H1 (cell line): ENCODE measurements at places on chromosomes 4 and X.

- DNase-seq = no peak
- no peaks in the 10 kb centered on the region for H3K27me3 ChIP-seq
- H3K4me1 ChIP-seq = peaks cover 2% of the 10 kb centered on the region
- H3K27ac ChIP-seq = no peak overlapping the region
- H3K4me3 ChIP-seq = no peak overlapping the region
Measured at GRCh38 chr4:113106108-113106507, 56.7 kb downstream of the ANK2 start.

DNA sequence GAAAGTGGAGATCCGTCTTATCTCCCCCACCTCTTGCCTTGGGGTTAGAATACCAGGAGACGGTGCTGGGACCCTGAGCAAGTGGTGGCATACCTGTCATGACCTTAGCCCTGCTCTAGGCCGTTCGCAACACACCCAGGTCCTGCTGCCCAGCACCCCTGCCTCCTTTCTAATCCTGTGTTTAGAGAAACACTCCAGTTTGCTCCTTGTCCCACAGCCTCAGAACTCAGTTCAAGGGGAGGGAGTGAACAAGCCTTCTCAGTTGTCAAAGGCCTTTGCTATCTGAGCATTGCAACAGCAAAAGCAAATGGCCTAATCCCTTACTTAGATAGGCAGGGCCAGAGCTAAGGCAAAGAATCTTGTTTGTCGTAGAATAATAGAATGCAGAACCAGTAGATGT, 67.9 kb downstream of the CHRNA9 start:
- DNase-seq = no peak
- no peaks in the 10 kb centered on the region; the same call in 1 of the 2 replicates for H3K4me1 ChIP-seq
- no peak overlapping the region for H3K27ac ChIP-seq

DNA sequence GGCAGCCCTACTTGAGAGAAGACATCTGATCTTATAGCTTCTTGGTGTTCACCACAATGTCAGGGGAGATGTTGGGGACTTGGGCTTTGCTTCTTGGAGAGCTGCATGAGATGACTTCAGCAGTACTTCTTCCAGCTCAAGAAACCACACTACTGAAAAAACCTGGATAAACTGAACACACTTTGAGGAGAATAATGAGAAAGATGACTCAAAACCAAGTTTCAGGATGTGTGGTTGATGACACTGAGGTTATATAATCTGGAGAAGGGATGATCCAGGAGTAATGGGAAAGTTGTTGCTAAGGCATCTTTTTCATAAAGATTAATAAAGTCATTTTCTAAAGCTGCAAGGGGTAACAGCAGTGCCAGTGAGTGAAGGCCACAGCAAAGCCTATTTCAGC, 58.4 kb upstream of the PNPLA4 start:
- H3K27ac ChIP-seq = no peak overlapping the region
- H3K4me3 ChIP-seq = no peak overlapping the region
- H3K4me1 ChIP-seq = no peaks in the 10 kb centered on the region
- no peak for DNase-seq

GRCh38 chr4:68765876-68766275, 49.9 kb upstream of the UGT2B10 start:
- no peak overlapping the region for H3K4me3 ChIP-seq
- H3K27me3 ChIP-seq = no peaks in the 10 kb centered on the region
- no peaks in the 10 kb centered on the region for H3K4me1 ChIP-seq

DNA sequence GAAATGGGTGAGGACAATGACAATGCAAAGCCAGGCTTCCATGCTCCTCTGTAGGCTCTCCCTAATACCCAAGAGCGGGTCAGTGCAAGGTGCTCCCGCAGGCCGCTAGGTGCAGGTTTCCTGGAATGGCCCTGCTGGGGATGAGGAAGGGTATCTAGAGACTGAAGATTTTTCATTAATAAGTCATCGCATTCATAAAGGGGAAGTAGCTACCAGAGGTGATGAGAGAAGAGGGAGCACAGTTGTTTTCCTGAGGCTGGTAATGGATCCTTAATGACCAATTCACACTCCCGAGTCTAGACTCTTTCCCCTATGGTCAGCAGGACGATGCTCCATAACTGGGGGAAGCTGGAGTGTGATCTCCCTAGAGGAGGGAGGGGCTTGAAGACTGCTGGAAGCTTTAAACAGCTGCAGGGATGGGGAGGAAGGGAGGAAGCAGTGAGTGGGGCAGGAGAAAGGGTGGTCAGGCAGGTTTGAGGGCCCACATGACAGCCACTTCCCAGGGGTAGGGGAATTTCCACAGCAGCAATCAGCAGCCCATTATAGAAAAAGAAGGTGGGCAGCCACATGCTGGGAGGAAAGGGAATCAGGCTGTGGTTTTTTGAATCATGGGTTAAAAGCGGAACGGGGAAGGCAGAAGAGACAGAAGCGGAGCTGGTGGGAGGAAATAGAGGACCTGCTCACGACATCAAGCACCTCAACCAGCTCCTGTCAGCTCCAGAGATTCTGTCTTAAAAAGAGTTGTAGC, 10.2 kb upstream of the ATP6AP2 start:
- no peaks in the 10 kb centered on the region for H3K4me1 ChIP-seq
- no peak overlapping the region for H3K27ac ChIP-seq
- DNase-seq = no peak

- no peaks in the 10 kb centered on the region for H3K36me3 ChIP-seq
- no peak for DNase-seq
- H3K27ac ChIP-seq = no peak overlapping the region
Measured at GRCh38 chr4:7295911-7296660, 103.7 kb downstream of the SORCS2 start.

GRCh38 chrX:17214962-17215361, 160.0 kb upstream of the NHS start:
- H3K27me3 ChIP-seq = no peaks in the 10 kb centered on the region
- no peak overlapping the region for H3K4me3 ChIP-seq
- no peaks in the 10 kb centered on the region; the same call in 1 of the 2 replicates for H3K36me3 ChIP-seq

DNA sequence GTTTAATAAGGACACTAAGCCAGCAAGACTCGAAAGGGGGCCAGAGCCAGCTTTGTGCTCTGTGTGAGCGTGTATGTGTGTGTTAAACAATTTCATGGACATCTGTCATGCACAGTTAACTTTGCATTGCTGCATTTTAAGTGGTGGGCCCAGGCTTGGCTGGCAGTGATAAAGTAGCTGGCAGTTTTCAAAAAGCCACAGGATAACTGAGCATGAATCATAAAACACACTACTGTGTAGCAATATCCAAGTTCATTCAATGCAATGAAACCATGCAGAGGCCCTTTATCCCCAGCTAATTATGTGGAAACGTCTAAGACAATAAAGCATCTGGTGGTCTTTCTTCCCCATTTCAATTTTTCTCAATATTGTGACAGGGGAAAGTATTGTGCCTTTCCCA, 132.9 kb downstream of the NKX6-1 start:
- H3K4me3 ChIP-seq = no peak overlapping the region
- H3K27me3 ChIP-seq = no peaks in the 10 kb centered on the region
- H3K4me1 ChIP-seq = peaks cover 3% of the 10 kb centered on the region
- DNase-seq = no peak

DNA sequence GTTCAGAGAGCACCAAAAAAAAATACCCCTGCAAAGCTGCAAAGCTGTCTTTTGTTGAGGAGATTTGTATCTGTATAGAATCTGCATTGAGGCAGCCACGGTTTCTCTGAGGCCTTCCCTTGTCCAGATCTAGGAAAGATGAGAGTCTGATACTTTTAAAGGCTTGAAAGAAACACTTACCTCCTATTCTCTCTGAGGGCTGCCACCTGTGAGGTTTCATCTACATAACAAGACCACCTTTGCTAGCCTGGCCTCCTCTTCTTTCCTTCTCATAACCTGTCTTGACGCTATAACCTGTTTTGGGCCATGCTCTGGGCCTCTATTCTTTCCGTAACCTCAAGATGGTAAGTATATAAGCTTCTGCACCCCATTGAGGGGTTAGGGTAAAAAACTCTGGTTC, 779.6 kb upstream of the HTR2C start:
- H3K27ac ChIP-seq = no peak overlapping the region
- no peak overlapping the region for H3K4me3 ChIP-seq
- H3K36me3 ChIP-seq = no peaks in the 10 kb centered on the region
- H3K27me3 ChIP-seq = no peaks in the 10 kb centered on the region
- 0 out of 2 replicates have a peak, but pooled peaks cover 4% of the 10 kb centered on the region for H3K4me1 ChIP-seq

- H3K36me3 ChIP-seq = no peaks in the 10 kb centered on the region
- DNase-seq = no peak
- H3K27ac ChIP-seq = no peak overlapping the region
Measured at GRCh38 chr4:139852612-139853269, 187.1 kb downstream of the MGST2 start.

DNA sequence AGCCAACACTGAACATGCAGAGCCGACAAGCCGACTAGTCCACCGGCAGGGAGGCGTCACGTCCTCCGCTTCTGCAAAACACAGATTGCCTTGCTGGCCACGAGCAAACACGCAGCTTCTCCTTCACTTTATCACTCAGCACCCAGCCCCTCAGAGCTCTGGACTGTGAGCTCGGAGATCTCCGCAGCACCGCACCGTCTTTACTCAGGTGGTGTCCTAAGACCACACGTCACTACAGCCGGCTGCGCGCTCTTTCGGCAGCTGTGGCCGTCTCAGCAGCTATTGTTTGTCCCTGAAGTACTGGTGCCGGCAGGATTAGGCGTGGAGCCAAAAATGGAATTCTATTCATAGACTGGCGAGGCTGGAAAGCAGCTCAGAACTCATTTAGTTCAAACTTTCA, 72.0 kb downstream of the FAT1 start:
- peaks cover 21% of the 10 kb centered on the region for H3K4me1 ChIP-seq
- no peaks in the 10 kb centered on the region; the same call in 1 of the 2 replicates for H3K36me3 ChIP-seq
- no peaks in the 10 kb centered on the region for H3K27me3 ChIP-seq
- DNase-seq = no peak
- no peak overlapping the region for H3K4me3 ChIP-seq

GRCh38 chrX:9677098-9677739, 88.4 kb downstream of the GPR143 start:
- no peaks in the 10 kb centered on the region for H3K27me3 ChIP-seq
- no peak for DNase-seq
- H3K36me3 ChIP-seq = no peaks in the 10 kb centered on the region
- no peak overlapping the region for H3K4me3 ChIP-seq
- H3K4me1 ChIP-seq = no peaks in the 10 kb centered on the region

DNA sequence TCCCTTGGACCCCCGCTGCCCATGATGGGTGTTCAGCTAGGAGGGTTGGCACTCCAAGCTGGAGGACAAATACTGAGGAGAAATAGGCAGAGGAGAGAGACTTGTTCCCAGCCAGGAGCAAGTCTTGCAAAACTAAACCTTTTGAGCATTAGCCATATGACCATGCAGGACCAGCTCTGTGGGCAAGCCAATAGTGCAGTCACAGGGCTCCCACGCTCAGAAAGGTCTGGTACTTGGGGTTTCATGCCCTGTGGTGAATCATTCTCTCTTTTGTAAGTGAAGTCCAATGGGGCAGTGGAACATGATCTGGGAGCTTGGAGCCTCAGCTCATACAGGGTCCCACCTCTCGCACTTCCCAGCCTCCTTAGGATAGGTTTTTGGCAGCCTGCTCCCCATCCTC, 300.9 kb downstream of the BCOR start:
- H3K27ac ChIP-seq = no peak overlapping the region
- H3K4me3 ChIP-seq = no peak overlapping the region
- no peak for DNase-seq
- no peaks in the 10 kb centered on the region for H3K36me3 ChIP-seq
- no peaks in the 10 kb centered on the region for H3K4me1 ChIP-seq

DNA sequence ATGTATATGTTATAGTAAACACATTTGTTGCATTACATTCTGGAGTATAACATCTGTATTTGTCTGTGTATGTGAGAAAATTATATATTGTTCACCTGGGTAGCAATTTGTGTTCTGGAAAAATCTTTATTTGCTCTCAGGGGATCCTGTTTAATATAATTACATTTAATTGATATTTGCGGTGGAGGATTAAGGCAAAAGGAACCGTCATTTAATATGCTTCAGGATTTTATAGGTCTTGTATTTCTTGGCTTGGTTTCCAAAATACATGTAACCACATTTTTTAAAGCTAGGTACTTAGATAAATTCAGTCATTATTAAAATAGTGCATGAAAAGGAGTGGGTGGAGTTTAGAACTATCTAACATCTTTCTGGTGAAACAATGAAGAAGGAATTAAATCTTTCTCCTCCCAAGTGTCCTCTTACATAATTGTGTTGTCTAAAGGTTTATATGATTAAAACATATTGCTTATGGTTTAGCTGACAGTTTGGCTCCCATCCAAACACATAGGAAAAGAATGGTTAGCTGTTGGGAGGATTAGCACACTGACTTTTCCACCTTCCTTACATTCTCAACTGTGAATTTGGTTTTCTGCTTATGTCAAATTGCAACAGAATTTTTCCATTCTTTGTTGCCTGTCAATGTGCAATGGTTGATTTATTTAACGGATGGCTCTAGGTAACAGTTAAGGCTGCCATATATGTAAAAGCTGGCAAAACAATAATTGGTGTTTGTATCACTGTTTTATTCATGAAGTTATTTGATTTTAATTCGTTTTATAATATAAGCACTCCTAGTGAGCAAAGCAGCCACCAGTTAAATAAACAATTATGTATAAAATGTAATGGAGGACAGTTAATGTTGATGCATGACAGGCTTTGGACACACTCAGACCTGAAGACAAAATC, 250.8 kb upstream of the SFRP2 start:
- H3K4me3 ChIP-seq = no peak overlapping the region
- H3K36me3 ChIP-seq = no peaks in the 10 kb centered on the region
- no peaks in the 10 kb centered on the region for H3K27me3 ChIP-seq
- H3K4me1 ChIP-seq = no peaks in the 10 kb centered on the region
- no peak overlapping the region for H3K27ac ChIP-seq

DNA sequence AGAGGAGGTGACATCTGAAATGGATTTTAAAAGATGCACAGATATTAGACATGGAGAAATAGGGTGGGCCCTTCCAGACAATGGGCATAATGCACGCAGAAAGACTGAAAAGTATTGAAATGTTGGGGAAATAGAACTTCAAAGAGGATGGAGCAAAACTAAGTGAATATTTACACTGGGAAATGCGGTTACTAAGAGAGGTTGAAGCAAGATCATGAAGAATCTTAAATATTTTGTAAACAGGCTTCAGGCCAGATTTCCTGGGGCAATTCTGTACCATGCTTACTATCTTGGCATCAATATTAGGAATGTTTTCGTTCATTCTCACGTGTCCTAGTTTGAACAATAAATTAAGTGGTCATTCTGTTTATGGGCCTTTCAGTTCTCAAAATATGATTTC, 216.3 kb downstream of the ADAMTS3 start:
- no peaks in the 10 kb centered on the region for H3K27me3 ChIP-seq
- H3K4me3 ChIP-seq = no peak overlapping the region
- no peaks in the 10 kb centered on the region for H3K36me3 ChIP-seq
- no peak overlapping the region for H3K27ac ChIP-seq
- no peak for DNase-seq

DNA sequence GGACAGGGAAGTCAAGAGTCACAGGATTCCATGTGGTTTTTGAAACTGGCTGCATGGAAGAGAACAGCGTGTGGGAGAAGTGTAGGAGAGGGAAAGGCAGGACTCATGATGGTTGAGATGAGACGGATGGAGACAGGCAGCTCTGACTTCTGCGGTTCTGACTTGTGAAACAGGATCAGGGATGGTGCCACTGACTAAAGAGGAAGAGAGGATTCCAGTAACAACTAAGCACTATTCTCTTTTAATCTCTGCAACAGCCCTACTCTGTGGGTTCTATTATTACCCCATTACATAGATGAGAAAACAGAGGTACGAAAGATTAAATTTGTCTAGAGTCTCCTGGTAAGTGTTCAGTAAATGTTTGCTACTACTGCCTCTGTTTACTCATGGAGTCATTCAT, 156.3 kb downstream of the CBR4 start:
- no peak for DNase-seq
- no peak overlapping the region for H3K27ac ChIP-seq
- H3K4me3 ChIP-seq = no peak overlapping the region
- H3K27me3 ChIP-seq = no peaks in the 10 kb centered on the region
- no peaks in the 10 kb centered on the region for H3K36me3 ChIP-seq
